Iris pigment epithelial cell (primary cell): ENCODE measurements at places on chromosomes 16 and 17.
A peak's percentile ranks its signal among the peaks of the same experiment; 100 is the strongest.

DNA sequence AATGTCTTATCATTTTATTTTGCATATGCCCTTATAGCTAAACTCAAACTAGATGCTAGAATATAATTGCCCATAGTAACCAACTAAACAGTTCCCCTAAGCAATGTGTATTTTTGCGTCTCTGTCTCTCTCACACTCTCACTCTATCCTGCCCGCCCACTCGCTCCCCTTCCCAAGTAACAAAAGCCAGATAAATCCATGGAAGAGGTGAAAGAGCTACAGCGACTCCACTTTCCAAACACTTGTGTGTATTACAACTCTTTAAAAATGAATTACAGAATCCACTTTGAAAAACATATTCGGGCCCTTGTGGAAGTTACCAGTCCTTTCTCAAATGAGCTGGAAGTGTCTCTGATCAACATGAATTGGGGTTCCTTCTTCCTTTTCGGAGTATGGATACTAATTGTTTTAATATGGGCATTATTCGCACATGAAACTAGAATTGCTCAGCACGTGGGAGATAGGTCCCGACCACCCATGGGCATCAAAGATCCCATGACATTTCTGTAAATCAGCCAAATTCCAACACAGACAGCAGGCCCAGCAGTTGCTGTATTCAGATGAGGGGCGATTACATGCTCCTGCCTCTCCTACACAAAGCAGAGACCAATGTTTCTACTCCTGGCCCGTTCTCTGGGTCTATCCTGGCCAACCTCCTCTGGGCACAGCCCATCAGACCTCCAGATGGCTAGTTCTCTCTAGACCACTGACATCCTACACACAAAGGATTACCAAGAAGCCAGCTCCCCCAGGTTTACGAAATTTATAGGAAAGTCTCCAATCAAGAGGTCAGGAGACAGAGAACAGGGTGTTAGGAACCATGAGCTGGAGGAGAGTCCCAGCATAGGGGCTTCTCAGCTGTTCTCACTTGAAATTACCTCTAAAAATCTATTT, 121.5 kb downstream of the ZFHX3 start:
- no peak for DNase-seq

GRCh38 chr17:49638818-49639217, 39.1 kb downstream of the SPOP start:
- no peak for DNase-seq

DNA sequence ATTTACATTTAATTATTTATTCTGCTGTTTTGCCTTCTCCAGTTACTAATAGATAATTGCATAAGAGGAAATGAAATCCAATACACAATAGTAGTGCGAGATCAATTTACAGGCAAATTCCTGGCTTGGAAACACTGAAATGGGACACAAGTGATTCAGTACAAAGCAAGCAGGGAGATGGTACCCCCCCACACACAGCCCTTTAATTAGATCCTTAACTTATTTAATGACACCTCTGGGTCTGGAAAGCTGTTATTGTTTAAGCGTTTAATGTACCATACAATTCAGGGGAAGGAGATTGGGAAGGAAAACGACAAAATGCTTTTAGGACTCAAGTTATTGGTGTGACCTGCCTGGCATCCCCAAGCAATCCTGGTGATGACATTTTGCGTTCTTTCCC, 318.2 kb downstream of the NPIPA8 start:
- DNase-seq = no peak

GRCh38 chr17:71799657-71800056, 321.2 kb upstream of the SOX9 start:
- DNase-seq = no peak

DNA sequence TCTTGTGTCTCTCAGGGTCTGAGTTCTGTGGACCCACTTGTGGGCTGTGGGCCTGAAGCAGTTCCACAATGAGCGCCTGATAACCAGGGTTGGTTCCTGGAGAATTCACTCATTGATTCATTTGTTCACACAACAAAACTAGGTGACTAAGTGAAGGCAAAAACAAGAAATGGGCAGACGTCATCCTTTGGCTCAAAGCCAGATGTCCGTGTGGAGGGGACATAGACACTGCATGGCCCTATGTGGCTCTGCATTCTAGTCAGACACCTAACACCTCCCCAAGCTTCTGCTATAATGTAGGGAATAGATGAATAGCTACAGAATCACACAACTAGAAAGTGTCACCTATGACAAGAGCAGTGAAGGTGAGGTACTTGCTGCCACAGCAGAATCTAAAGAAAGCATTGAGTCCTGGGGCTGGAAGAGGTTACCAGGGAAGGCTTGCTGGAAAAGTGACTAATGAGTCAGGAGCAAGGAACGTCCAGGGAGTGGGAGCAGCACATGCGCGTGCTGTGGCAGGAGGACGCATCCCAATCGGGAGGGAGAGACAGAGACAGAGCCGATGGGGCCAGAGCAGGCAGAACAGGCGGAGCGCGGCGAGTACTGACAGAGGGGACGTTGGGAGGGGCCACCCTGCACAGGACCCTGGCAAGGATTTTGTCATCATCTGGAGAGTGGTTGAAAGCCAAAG, 58.9 kb downstream of the CES1 start:
- no peak for DNase-seq

DNA sequence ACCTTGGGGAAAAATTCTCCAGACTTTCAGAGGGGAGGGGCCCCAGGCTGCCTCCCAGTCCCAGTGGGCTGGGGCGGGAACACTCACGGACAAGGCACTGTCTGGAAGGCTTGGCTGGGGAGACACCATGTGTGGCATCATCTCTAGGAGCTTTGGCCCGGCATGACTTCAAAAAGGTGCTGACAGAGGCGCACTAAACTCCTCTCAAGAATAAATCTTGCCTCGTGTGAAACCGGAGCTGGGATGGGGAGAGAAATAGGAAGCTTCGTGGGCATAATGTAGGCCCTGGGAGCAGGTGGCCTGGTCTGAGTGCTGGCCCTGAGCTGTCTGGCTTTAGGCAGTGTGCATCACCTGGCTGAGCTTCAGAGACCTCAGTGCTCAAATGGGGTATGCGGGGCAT, 5.7 kb downstream of the WSCD1 start:
- no peak for DNase-seq

- peak; percentile 82 for DNase-seq
Measured at GRCh38 chr16:23145608-23146007, 3.6 kb downstream of the USP31 start.

DNA sequence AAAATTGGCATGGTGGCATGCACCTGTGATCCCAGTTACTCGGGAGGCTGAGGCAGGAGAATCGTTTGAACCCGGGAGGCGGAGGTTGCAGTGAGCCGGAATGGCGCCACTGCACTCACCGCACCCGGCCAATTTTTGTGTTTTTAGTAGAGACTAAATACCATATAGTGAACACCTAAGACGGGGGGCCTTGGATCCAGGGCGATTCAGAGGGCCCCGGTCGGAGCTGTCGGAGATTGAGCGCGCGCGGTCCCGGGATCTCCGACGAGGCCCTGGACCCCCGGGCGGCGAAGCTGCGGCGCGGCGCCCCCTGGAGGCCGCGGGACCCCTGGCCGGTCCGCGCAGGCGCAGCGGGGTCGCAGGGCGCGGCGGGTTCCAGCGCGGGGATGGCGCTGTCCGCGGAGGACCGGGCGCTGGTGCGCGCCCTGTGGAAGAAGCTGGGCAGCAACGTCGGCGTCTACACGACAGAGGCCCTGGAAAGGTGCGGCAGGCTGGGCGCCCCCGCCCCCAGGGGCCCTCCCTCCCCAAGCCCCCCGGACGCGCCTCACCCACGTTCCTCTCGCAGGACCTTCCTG, at the start of gene HBQ1:
HBQ1 (plus strand) TSS at position 359 of the 575 bp plus-strand sequence; CDS start at position 387, 28 bp downstream.
- DNase-seq = peak; percentile 14

GRCh38 chr17:74690409-74690825, 22.3 kb downstream of the CD300LF start:
- no peak for DNase-seq

DNA sequence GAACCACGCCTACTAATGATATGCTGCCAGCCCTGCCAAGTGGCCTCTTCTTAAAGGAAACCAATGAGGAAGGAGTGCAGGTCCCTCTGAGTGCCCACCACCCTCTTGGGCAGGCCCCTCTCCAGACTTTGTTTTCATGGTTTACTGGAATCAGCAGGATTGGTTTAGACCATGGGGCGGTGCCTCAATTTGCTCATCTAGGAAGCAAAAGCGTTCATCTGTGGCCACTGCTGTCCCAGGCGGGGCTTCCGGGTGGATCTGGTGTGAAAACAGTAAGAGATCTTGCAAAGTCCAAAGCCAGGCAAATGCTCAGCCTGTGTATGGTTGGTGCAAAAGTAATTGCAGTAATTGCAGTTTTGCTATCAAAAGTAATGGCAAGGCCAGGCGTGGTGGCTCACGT, 71.3 kb downstream of the AMFR start:
- DNase-seq = no peak

GRCh38 chr17:2716649-2717048, 5.1 kb upstream of the CLUH start:
- DNase-seq = no peak

DNA sequence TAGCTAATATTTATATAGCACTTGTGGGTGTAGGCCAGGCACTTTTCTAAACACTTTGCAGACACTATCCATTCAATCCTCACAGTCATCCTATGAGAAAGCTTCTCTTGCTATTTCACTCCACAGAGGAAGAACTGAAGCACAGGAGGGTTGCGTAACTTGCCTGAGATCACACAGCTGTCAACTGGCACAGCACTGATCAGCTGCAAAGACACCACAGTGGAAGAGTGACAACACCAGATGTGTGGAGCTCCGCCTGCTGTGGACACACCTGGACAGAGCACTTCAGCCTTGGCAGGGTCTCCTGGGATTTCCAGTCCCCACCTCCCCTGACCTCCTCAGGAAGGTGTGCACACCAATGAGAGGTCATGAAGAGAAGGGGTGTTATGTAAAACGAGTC, 13.3 kb upstream of the CNEP1R1 start:
- peak; percentile 34 for DNase-seq

DNA sequence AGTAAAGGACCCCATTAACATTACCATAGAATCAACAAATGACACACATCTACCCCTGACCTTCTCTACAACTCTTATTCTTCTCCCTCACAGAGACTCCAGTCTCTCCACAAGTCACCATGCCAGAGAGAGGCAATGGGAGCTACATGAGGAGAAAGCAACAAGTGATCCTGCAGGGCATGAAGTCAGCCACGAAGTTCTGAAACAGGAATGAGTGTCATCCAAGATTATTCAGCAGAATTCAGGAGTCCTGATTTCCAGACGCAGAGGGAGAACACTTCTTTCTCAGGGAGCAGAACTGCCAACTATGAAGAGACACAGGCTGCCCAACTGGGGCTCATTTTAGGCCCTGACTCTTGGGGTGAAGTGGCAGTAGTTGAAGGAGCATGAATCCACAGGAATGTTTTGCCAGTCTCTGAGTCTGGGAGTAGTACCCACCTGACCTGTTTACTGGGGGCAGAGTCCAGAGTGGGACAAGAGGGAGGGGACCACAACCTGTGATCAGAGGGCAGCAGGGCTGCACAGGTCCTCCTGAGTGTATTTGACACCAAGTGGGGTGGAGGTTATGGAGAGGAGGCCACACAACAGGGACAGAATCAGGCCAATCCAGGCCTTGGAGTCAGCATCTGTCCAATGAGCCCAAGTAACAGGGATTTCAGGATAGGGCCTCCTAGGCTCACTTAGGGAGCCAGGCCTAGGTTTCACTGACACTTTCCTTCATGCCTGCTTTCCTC, 2.4 kb upstream of the MTMR4 start:
- DNase-seq = no peak

DNA sequence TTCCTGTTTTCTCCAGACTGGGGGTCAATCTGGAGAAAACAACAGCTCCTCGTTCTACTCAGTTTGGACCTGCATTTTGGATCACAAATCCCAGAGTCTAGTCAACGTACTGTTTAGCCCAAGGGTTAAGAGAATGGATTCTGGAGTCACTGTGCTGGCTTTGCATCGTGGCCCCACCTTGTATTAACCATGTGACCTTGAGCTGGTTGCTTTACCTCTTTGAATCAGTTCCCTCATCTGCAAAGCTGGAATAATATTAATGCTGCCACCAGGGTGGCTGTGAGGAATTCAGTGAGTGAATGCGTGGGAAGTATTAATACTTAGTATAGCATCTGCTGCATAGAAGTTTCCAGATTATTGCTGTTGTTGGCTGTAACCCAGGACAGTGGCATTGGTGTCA, 11.3 kb upstream of the DHRS7C start:
- no peak for DNase-seq

- DNase-seq = no peak
Measured at GRCh38 chr16:15949210-15950160, at the start of gene ABCC1. TSS of gene ABCC1 (plus strand) at chr16:15949616. CDS start at chr16:15949752, 136 bp downstream.

DNA sequence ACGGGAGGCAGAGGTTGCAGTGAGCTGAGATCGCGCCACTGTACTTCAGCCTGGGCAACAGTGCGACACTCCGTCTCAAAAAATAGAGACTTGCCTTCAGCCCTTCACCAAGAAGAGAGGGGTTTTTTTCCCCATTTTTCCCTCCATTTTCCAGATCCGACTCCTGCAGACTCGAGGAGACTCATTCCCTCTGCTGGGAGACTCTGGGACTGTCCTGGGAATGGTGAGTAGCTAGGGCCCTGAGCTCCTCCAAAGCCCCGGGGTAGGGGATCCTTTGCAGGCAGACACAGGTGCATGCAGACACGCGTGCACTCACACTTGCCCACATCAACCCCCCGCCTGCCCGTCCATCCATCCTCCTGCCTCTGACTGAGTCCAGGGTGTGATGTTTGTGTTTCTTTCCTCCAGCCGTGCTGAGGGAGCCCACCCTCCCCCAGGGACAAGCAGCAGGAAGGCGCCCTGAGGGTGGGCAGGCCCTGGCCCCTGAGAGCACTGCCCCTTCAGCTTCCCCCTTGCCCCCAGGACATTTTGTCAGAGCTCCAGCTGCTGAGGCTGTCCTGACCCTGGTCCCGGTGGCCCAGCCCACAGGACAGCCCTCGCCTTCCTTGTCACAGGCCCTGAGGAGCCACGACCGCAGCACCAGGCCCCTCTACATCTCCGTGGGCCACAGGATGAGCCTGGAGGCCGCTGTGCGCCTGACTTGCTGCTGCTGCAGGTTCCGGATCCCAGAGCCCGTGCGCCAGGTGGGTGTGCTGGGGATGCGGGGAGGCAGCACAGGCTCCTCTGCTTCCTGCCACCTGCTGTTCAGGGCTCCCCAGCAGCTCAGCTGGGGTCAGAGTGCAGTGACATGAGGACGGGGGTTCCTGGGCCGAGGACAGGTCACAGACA, 10.2 kb downstream of the ENDOV start:
- no peak for DNase-seq

- DNase-seq = no peak
Measured at GRCh38 chr17:56718515-56718914, 115.2 kb downstream of the C17orf67 start.
